Left ventricle myocardium superior (tissue), 1 donor: ENCODE measurements at places on chromosomes 6 and 20.
A peak's percentile ranks its signal among the peaks of the same experiment; 100 is the strongest.

GRCh38 chr6:23311211-23311610 lies 741.8 kb downstream of the HDGFL1 start:
- no peak for DNase-seq

DNA sequence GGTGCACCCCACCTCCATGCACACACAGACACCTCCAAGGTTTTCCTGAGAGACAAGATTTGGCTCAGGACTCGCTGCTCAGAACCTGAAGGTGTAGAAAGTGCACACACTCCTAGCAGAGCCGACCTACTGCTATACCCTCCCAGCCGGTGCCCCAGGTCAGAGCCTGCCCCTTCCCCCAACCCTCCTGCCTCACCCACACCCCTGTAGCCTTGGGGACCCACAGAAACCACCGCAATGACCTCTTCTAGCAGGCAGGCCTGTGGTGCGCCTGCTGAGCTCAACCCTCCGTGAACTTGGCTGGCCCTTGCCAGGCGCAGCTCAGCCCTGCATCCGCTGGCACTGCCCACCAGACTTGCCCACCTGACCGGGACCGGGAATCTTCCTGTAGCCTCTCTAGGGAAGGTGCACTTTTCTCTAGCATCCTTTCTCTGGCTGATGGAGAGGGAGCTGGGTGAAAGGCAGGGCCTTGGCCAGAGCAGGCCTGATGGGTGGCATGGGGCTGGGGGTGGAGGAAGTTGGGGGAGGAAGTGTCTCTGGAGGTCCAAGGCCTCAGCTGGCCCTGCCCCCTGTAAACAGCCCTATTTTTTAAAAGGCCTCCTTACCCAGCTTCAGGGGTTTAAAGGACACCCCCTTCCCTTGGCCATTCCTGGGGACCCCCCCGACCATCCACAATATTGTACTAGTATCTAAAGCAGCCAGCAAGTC lies 36.9 kb upstream of the SLCO4A1 start:
- peak; percentile 8 for DNase-seq

DNA sequence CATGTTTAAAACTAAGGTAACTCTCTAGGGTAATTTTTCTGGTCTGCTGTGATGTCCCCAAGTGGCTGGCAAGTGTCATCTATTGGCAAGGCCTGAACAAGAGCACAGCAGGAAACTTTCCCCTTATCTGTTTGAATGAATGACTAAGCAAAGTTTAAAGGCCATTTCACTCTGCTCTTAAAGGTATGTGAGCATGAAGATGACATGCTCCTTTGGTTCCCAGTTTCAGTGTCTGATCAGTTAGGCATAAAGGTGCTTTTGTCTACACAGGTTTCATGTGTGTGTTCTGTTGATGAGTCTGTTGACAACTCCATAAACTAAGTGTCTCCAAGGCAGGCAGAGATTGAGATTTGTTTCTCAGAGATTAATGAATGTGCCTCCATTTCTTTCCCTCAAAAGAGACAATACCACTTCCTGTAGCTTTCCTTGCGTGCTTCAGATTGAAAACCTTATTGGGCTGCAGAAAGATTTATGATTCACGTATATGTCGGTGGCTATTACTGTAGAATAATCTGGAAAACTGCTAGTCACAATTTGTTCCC lies 83.9 kb downstream of the MAP3K7 start:
- DNase-seq, result no peak

DNA sequence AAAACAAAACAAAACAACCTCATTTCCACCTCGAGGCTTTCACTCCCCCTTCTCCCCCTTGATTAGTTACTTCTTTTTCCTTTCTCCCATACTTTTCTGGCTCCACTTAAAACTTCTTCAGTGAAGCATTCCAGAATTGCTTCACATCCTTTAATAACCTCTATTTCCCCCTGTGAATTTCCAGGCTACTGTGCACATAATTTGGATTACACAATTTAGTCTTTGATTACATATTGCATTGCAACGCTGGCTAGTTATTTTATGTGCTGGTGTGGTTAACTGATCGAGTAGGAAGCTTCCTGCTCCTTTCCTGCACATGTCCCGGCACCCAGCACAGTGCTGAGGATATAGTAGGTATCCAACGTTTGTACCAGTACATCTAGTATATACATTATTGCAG lies 28.1 kb upstream of the EEF1E1 start:
- no peak for DNase-seq

DNA sequence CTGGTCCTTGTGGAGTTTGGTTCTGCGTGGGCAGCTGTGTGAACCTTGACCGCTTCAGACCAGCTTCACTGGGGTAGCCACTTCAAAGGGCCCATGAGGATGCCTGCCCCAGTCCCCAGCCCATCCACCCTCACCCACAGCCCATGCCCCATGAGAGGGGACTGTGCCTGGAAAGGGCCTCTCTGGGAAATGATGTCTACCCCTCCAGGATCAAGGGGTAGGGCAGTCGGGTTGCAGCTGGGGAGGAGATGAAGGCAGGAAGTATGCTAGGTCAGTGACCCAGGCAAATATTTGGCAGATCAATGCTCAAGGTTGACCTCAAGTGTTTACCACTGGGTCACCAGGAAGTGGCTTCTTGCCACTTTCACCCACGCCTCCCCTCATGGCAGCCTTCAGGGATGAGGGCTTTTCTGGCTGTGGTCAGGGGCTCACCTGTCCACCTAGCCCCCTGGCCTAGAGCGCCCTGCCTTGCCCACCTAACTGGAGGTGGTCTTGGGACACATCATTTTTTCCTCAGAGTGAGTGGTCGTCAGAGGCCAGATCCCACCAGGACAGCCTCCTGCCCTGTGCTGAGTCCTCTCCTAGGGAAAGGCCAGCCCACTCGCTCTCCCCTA lies 109.5 kb downstream of the SNX5 start:
- no peak for DNase-seq

GRCh38 chr6:112018619-112019416 lies 35.1 kb upstream of the CCN6 start:
- DNase-seq, result peak; percentile 67

DNA sequence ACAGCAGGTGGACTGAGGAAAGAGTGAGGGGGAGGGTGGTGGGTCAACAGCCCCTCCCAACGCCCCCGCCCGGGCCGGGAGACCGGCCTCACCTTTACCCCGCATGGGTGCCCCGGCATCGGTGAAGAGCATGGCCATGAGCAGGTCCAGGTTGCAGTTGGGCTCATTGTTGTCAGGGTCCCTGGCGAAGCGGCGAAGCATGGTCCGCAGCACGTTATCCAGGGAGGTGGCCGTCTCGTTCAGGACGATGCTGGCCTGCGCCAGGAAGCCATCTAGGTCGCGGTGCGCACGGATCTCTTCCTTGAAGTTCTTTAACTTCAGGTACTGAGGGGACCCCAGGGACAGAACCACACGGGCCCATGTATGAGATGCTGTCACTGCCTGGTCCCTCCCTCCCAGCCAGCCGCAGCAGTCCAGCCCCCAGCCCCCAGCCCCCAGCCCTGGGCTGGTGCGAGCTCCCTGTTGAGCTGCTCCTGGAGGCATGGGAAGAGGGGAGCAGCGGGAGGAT lies 4.9 kb downstream of the SLC4A11 start:
- DNase-seq, result no peak
